ENCODE measurements at places on chromosomes 5 and 9.

GRCh38 chr9:83473488-83473971 is 64.7 kb downstream of the FRMD3 start:
- no peak for DNase-seq

DNA sequence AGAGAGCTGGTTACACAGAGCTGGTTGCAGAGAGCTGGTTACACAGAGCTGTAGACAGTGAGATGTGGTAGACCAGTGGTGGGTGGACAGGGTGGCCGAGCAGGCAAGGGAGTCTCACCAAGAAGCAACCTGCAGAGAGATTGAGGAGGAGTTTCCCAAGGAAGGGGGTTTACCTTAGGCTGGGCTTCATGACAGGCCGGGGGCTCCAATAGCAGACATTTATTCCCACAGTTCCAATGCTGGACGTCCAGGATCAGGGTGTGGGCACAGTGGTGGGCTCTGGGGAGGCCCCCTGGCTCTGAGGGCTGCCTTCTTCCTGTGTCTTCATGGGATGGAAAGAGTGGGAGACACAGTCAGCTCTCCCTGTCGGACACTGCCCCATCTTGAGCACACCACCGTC is 386.9 kb upstream of the IRX4 start:
- no peak for DNase-seq

DNA sequence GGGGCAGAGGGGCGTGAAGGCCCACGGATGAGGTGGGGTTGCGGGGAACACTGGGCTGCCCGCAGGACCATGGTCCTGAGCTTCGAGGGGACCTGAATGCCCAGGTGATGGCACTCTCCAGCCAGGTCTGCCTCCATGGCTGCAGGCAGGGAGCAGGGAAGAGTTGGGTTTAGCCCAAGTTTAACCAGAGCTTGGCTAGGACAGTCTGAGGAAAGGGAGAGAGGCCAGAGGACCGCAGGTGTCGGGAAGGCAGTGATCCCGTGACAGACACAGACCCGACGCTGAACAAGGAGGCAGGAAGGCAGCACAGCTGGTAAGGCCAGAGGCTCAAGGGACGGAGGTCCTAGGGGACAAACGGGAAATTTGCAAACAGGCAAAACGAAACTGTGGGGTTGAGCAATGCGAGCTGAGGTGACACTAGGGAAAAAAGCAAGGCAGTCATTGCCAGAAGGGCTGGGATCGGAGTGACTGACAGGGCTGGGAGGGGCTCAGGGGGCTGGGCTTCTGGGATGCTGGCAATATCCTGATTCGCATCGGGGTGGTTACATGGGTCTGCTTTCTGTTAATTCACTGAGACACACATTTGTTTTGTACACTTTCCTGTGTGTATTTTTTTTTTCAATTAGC is 25.0 kb downstream of the ARPC5L start:
- no peak for DNase-seq

GRCh38 chr5:10677533-10677932 is 83.5 kb downstream of the DAP start:
- no peak for DNase-seq

GRCh38 chr5:97276474-97277120 is 93.5 kb upstream of the RIOK2 start:
- no peak for DNase-seq

- DNase-seq: no peak
Measured at GRCh38 chr9:88990729-88991065, 571 bp upstream of the S1PR3 start.

DNA sequence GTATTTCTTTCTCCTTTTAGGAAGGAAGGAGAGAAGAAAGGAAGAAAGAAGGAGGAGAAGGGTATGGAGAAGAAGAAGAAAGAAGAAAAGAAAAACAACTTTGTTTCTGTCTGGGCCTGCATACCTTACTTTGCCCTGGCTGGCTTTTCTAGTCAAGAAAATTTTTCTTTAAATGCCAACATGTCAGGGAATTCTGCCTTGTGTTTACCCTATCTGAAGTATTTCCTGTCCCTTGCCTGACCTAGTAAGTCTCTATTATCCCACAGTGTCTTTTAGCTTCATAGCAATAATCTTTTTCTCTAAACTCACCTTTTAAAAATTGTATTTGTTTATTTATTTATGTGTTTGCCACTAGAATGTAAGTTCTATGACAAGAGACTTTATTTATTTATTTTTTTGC is 1864.1 kb downstream of the EFNA5 start:
- no peak for DNase-seq

- DNase-seq: no peak
Measured at GRCh38 chr5:93296338-93296737, 284.7 kb downstream of the NR2F1-AS1 start.

GRCh38 chr5:149754172-149754880 is 24.2 kb downstream of the PPARGC1B start:
- no peak for DNase-seq
